ENCODE measurements at places on chromosomes 6 and 20. TPM values are rescaled to one million over a fixed set of nuclear protein-coding genes. Genes with fewer than 3 reads are reported as not detected.

DNA sequence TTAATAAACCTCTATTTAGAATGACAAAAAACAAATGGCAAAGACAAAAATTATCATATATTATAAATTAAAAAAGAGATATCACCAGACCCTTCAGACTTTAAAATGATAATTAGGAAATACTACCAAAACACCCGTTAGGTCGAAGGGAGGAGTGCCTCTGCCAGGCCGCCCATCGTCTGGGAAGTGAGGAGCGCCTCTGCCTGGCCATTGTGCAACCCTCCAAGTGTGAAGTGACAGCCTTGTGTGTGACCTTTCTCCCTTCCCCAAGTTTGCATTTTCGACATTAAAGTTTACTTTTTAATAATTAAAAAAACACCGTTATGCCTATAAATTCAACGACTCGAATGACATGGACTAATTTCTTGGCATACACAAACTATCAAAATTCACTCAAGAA is 64.5 kb upstream of the TASP1 start:
- no peak for DNase-seq

- no peak for DNase-seq
These were observed 58.2 kb downstream of the SMAP1 start for GRCh38 chr6:70725817-70726415.

DNA sequence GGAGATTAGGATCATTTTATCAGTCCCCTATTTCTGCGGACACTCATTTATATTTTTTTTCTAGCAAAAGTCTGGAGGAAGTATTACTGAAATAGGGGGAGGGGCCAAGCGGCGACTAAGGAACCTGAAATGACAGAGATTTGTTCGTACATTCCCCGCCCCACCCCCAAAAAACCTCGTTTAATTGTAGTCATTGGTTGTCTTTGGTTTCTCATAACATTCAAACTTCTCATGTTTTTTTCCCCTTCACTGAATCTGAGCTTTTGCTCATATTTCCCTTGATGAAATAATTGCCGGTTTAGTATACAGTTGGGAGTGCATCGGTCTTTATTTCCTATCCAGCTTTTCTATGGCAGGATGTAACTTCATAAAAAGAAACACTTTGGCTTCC is 768 bp upstream of the FYN start:
- no peak for DNase-seq

DNA sequence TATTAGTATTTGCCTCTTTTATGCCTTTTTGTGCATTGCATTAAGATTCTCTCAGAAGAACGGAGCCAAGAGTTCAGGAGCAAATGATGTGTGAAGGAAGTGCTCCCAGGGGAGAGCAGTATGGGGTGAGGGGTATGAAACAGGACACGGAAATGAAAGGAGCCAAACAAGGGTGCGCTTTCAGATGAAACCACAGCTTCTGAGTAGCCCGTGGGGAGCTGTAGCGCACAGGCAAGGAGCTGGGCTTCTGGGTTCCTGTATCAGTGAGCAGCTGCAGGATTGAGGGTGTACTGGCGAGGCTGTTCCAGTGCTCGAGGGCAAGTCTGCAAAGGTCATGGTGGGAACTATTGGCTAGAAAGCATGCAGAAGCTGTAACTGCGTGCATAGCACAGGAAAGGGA is 25.4 kb downstream of the ANKEF1 start:
- no peak for DNase-seq

DNA sequence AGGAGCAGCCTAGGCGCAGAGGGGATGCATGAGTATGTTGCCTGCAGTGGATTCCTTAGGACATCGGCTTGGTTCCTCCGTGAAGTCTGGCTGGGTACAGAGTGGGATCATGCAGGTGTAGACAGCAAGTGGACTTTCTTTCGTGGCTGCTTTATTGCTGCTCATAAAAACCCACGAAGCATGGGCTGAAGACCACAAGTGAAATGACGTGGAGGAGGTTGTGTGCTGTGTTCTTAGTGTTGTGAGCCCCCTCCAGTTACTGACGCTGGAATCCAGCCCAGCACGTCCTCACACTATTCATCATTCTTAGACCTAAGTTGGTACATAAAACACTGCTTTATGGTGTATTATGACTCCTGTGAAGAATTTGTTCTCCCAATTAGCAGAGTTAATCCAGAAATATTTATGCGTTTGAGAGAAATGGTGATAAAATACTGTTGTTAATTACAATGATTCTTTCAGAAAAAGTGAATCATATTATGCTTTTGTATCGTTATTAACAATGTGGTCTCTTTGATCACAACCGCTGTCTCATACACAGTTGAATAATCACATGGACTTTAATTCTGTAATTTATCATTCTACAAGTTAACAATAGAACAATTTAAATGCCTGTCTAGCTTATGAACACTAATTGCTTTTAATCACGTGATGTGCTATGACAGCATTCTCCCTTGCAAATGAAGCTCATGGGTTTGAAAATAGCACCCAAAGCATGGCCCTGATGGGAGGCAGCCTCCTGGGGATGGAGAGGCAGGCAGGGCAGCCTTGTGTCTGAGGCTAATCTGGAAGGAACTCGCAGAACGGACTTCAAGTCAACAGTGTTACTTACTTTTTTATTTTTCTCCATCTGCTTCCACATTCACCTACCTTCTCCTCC is 233.9 kb upstream of the SYNDIG1 start:
- DNase-seq = no peak

- DNase-seq = no peak
These were observed 42.9 kb downstream of the NHSL1 start for GRCh38 chr6:138456401-138456790.

DNA sequence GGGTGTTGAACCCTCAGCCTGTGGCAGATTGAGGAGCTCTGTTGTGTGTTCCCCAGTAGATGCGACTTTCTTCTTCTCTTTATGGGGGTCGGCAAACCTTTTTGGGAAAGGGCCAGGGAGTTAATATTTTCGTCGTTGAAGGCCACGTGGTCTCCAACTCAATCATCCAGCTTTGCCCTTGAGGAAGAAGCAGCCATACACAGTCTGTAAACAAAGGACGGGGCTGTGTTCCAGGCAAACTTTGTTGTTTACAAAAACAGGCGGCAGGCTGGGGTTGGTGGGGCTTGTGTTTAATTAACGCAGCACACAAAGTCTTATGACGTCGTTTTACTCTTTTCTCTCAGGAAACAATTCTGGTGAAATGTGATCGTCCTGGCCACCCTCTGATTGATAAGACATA is 20.2 kb downstream of the KIF25 start:
- DNase-seq = no peak

The KIF3B gene
- total RNA-seq = 12.9 TPM

The LRRC73 gene
- not detected for total RNA-seq

The LRRC1 gene
- 16.4 TPM for total RNA-seq

The PAK5 gene
- not detected for total RNA-seq

Measured in SJSA1 (cell line).